ENCODE measurements at places on chromosomes 16 and 17.

DNA sequence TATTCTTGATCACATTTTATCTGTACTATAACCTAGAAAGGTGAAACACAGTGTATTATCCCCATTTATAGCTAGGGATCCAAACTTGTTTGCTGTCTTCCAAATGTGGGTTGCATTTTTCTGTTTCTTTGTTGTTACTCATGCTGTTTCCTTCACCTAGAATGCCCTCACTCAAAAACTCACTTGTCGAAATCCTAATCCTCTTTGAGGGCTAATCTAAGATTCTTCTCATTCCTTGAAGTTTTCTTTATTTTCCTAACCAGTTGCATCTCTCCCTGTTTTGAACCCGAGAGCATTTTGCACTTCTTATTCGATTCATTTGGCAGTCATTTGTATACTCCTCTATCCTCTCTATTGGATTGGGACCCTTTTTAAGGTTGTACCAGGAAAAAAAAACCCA is 9.6 kb downstream of the CALCOCO2 start:
- DNase-seq = no peak

GRCh38 chr16:58377932-58378331 is 14.3 kb upstream of the GINS3 start:
- no peak for DNase-seq

- DNase-seq = no peak
Observed at GRCh38 chr17:41082626-41083025, 1.3 kb upstream of the KRTAP4-7 start.

GRCh38 chr17:36197387-36197703 is 787 bp upstream of the CCL3L1 start:
- DNase-seq = no peak

DNA sequence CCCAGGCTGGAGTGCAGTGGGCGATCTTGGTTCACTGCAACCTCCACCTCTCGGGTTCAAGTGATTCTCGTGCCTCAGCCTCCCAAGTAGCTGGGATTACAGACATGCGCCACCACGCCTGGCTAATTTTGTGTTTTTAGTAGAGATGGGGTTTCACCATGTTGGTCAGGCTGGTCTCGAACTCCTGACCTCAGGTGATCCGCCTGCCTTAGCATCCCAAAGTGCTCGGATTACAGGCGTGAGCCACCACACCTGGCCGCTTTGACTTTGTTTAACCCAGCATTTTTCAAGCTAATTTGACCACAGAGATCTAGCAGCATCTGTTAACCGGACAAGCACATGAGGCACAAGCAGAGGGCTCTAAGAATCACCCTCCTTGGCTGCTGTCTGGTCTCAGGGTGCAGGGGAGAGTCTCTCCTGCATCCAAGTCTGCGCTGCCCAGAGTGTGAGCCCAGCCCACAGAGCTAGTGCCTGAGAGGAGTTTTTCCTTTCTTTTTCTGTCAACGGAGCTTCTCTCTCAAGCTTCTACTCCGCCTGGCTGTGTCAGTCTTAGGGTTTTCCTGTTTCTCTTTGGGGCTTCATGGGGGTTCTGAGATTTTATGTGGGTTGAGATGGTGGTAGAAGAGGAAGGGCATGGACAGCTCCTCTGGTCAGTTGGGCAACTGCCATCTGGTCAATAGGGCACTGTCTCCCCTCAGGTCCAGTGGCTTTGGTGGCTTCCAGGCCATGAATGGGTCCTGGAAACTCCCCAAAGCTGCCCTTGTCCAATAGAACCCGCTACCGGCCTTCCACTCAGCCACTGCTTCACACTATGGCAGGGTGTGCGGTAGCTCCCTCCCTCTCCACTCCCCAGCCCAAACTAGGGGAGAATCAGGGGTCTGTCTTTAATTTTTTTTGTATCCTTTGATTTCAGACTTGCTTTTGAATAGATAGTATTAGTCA is 59.6 kb downstream of the TNFRSF13B start:
- DNase-seq = no peak
